ENCODE measurements at places on chromosomes 7 and 10.
A peak's percentile ranks its signal among the peaks of the same experiment; 100 is the strongest.

- no peak for DNase-seq
These were observed 254.1 kb downstream of the ZMYND11 start for GRCh38 chr10:389261-389790.

- DNase-seq, result no peak
These were observed 22.8 kb upstream of the PDZD8 start for GRCh38 chr10:117398029-117398428.

- DNase-seq, result no peak
These were observed 186.2 kb downstream of the MACC1 start for GRCh38 chr7:20030915-20031362.

DNA sequence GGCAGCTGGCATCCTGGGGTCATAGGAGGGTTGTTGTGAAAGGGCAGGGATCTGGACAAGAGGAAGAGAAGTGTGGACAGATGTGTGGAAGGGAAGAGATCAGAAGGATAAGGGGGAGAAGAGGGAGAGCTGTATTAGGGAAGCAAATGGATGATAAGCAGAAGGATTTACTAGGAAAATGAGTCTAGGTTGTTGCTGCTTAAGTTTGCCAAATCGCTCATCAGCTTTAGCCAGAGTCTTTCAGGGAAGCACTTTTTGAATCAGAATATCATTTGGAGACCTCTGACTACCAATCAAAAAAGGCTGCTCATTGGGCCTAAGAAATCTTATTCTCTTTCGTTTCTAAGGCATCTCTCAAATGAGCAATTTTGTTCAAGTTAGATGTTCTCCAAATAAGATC lies 2.6 kb upstream of the CSGALNACT2 start:
- DNase-seq, result no peak

DNA sequence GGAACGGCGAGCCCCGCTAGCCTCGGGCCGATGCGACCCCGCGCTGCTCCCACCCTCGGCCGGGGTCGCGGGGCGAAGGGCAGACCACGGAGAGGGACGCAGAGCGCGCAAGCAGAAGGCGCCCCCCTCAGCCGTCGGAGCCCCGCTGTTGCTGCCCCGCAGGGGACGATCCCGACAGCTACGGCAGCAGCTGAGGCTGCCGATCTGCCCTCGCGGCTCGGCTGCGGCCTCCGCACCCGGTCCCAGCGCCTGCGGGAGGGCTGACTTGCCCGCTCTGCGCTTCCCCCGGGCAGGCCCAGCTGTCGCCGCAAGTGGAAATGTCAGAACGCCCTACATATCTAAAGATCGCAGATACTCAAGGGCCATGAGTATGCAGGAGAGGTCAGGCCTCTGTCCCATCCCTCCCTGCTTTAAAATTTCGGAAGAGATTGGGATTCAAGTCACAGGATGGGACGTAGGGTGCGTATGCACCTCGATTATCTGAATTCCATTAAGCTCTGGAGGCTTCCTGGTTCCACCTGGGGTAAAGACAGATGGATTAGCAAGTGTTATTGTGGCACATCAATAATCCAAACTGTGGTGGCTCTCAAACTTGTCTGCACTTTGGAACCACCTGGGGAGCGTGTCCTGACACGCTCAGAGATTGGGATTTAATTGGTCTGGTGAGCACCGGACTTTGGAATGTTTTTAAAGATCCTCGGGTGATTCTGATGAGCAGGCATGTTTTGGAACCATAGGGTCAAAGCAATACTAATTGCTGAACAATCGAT lies at the start of gene CRPPA:
CRPPA (minus strand) TSS at position 206 of the 770 bp plus-strand sequence. CDS start 216 bp downstream, outside the sequence.
- DNase-seq, result peak; percentile 18

- DNase-seq, result no peak
These were observed 53.0 kb downstream of the JCAD start for GRCh38 chr10:30006410-30006809.

- DNase-seq, result no peak
These were observed 2.6 kb downstream of the PON1 start for GRCh38 chr7:95321720-95322119.

- DNase-seq, result no peak
These were observed 240.2 kb downstream of the PRKG1 start for GRCh38 chr10:51314481-51314880.

DNA sequence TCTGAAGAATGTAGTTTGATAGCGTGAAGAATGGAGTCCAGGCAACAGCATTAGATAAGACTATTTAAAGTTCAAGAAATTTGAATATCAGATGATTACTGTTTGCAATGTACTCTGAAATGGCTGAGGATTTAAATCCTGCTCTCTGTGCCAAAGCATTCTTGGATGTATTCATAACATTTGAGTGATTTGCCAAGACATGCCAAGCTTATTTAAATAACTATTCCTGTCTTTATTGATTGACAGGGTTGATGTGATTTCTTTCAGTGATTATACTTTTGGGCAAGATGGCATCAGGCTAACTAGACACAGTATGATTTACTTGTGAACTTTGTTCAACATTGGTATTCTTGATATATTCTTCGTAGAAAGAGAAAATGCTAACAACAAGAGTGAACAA lies 168.7 kb downstream of the GNAI1 start:
- no peak for DNase-seq

- no peak for DNase-seq
These were observed 4.6 kb downstream of the SOSTDC1 start for GRCh38 chr7:16460789-16461493.

DNA sequence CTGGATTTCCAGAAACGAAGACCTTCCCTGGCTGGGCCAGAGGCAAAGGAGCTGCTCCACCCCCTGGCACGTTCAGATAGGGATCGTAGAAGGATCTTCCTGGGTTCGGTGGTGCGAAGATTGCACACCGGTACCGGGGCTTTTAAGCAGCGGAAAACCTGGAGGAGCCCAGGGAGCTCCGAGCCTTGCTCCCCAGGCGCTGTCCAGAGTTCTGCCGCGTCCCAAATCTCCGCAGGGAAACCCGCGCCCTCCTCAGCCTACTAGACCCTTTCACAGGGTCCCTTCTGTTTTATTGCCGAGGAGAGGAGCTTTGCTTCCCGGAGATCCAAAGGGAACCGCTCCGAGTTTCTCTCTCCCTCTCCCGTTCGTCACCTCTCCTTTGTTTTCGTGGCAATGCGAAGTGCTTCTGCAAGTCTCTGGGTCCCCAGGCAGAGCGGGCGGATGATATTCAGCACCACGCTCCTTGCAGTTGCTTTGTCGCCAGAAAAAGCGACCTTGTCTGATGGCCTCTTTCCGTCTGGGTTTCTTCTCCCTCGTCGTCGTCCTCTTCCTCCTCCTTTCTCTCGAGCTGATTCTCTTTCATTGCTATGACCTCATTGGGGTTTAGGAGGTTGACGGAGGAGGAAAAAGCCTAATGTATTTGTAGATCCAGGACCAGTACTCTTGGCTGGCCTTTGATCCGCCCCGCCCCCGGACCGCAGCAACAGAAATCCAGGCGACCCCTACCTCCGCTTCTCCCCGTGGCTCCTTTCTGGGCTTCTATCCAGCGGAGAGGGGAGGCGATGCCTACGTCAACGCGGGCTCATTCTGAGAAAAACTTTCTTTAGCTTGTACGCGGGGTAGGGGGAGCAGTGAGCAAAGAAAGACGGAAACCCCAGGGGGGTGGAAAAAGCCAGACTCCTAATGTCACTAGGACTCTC lies at the start of gene TMEM196:
TMEM196 (minus strand) TSS at position 777 of the 920 bp plus-strand sequence. CDS start 921 bp downstream, outside the sequence.
- DNase-seq, result no peak

- no peak for DNase-seq
These were observed 1.2 kb downstream of the HOXA11 start for GRCh38 chr7:27183682-27184336.

DNA sequence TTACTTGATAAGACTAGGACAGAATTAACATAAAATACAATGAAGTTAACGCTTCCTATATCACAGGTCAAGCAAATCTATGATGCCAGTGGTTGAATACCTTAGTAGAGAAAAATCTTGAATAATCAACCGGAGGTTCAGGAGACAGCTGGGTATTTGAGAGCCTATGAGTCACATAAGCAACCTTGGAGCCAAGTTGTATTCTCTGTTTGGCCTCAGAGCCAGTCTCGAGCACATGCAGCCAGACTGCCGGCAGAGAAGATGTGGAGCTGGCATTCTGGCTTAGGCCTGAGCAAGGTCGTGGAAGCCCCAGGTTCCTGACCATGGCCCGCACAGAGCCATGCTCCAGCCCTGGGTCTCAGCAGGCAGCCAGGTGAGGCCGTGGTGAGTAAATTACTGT lies 90.3 kb downstream of the FAM204A start:
- no peak for DNase-seq

Measured in activated T-helper 2 cell treated with anti-CD3 and anti-CD28 coated beads, Interferon-gamma antibody, Interleukin-2, Interleukin-4, amounts not matched to agents 10 μg/mL and 5 μg/mL and 100 μg/mL, durations not matched to agents 14 hours and 24 hours and 36 hours (primary cell).